Heart right ventricle (tissue), 16 donors: ENCODE measurements at places on chromosomes 6 and 20. TPM values are rescaled to one million over a fixed set of nuclear protein-coding genes. Genes with fewer than 3 reads are reported as not detected.

Gene OR2B6
- not detected for total RNA-seq

Gene AVP
- total RNA-seq: not detected

Gene FOXC1
- 7.4 TPM for total RNA-seq

- DNase-seq: no peak
Observed at GRCh38 chr6:56101141-56101553, 146.2 kb downstream of the COL21A1 start.

- DNase-seq: no peak
Observed at GRCh38 chr6:67287566-67287965, 1347.5 kb upstream of the ADGRB3 start.

Gene PRND
- not detected for total RNA-seq

- DNase-seq: no peak
Observed at GRCh38 chr20:9440892-9441291, 73.5 kb upstream of the LAMP5 start.

DNA sequence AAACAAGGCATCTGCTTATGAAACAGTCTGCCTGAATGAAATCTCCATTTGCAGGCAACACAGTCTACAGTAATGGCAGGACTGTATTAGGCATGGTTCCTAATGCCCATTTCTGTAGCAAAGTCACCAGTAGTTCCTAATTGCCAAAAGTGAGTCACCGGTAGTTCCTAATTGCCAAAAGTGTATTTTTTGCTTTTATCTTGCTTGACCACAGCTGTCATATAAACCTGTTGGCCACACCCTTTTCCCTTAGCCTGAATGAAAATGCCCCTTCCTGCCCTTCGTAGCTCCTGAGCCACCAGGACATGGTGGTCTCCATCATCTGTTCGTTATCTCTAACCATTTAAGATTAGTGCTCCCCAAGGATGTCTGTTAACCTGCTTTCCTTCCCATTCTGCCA lies 34.5 kb downstream of the MTHFD1L start:
- no peak for DNase-seq

DNA sequence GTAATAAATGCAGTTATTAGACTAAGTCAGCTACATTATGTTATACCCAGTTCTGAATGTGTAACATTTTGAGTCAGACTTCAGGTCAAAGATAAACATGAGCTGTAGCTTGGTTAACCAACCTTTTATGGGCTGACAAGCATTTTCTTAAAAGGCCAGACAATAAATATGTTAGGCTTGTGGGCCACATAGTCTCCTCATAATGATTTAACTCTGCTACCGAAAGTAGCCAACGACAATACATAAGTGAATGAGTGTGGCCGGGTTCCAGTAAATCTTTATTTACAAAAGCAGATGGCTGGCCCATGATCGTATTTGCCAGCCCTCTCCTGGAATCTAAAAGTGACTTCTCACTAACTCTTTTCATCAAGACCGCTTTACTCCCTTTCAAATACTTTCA lies 49.9 kb downstream of the ATG5 start:
- DNase-seq: no peak

GRCh38 chr6:22295145-22295544 lies 1.7 kb downstream of the PRL start:
- no peak for DNase-seq

Gene TRIM15
- not detected for total RNA-seq

DNA sequence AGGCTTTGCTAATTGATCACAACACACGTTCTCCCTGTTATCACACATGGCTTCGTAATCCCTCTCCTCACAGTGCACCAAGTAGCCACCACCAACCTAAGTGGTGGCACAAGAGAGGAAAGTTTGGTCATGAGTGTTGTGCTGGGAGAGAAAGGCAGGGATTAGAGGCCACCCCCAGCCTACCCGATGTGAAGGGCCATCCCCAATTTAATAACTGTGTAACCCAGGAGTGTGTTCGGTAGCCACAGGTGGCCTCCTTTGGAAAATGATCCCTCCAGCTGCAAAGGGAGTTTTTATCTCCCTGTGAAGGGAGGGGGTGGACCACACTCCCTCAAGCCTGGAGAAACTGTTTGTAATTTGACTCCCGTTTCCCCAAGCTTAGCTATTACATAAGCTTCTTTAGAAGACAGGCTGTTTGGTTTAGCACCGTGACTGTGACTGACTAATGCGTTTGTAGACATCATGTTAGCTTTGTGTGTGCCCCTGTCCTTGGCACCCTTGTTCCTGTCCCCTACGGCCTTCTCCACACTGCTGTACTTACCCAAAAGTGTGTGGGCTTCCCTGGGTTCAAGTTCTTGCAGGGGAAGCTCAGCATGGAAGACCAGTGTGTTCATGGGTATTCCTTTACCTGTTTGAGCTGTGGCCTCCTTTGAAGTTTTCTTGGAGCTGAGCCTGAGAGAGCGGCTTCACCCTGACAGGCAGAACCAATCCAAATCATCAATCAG lies 20.6 kb downstream of the PPP1R16B start:
- DNase-seq: no peak

Gene GNL1
- 23.9 TPM for total RNA-seq

Gene CSTF1
- total RNA-seq: 23.7 TPM

Gene BHLHE23
- total RNA-seq: not detected

- no peak for DNase-seq
Observed at GRCh38 chr6:158259136-158259535, 53.1 kb upstream of the TULP4 start.

GRCh38 chr6:132530293-132530974 lies 7.6 kb upstream of the TAAR9 start:
- peak; percentile 61 for DNase-seq

DNA sequence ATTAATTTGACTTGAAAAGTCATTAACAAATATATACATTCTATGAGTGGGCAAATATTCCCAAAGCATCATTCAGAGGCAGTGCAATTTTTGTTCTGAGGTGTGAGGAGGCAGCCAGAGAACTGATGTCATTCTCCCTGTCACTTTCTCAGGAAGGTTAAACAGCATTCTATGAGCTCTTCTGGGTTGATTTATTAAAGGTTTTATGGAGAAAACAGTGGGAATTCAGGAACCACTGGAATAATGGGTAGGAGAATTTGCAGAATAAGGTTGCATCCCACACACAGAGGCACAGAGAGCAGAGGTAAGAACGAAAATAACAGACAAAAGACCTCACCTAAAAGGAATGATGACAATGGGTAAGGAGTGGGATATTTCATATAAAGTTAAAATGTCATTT lies 860.6 kb downstream of the TFAP2A start:
- no peak for DNase-seq

DNA sequence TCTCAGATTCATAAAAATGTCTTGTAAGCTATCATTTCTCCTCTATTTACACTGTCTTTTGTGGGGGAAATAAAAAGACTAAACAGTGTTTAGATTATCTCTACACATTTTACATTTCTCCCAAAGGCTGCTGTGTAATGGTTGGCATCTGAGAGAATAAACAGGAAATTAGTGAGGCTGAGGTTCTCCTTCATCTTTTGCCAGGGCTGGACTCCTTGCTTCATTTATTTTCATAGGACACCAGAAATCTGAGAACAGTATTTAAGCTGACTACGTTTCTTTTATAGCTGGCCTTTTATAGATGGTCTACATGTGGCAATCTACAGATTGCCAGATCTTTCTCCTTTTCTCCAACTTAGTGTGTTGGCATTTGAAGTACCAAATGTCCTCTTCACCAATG lies 41.5 kb downstream of the PLCB4 start:
- DNase-seq: no peak

GRCh38 chr6:125154761-125155135 lies 1.2 kb downstream of the TPD52L1 start:
- DNase-seq: no peak

DNA sequence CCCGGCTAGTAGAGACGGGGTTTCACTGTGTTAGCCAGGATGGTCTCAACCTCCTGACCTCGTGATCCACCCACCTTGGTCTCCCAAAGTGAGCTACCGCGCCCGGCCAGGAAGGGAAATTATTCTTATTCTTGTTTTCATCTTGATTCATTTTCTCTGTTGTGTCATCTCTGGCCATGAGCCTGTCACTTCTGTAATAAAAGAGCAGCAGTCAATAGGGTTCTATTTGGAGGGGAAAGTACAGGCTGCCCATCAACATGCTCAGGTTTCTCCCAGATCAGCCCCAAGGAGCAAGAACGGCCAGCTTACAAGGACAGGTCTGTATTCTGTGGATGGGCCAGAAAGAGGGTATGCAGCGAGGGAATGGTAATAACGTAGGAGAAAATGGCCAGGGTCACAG lies 345.0 kb downstream of the PREX1 start:
- no peak for DNase-seq

DNA sequence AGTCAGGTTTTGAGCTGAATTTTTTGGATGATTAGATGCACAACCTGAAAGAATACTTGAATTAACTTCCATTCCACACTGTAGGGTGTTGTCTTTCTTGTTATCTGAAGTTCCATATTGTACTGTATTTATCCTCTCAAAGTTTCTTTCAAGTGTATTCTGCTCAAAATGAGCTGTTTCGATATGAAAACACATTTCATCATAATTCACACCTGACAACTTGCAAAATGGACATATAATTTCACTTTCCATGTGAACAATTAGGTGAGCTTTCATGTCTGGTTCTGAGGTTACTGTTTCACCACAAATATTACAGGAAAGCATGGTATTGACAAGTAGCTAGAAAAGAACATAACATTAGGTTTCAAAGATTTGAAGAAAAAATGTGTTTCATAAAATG lies 1.7 kb downstream of the ZUP1 start:
- no peak for DNase-seq

Gene PHACTR3
- total RNA-seq: 6.6 TPM

DNA sequence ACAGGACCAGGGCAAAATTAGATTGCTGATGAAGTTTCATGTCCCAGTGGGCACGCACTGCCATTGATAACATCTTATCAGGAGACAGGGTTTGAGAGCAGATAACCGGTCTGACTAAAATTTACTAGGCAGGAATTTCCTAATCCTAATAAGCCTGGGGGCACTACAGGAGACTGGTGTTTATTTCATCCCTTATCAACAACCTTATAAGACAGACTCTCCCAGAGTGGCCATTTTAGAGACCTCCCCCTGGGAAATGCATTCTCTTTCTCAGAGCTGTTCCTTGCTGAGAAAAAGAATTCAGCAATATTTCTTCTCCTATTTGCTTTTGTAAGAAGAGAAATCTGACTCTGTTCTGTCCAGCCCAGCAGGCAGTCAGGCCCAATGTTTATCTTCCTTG lies 423.4 kb upstream of the IMPG1 start:
- no peak for DNase-seq

DNA sequence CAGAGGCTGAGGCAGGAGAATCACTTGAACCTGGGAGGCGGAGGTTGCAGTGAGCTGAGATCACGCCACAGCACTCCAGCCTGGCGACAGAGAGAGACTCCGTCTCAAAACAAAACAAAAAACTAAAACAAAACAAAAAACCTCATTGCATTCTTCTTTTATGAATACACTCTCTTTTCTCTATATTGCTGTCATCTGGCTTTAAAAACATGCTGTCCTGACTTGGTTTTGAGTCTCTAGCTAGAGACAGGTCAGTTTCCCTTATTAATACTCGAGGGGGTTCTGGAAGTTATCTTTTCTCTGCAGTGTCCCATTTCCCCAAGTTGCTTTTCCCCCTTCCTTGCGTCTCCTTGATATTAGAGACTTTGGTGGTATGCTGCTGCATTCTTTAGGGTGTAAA lies 50.9 kb downstream of the RIOK1 start:
- DNase-seq: no peak

Gene HLA-DRA
- 32.0 TPM for total RNA-seq

Gene AGER
- total RNA-seq: 5.1 TPM

DNA sequence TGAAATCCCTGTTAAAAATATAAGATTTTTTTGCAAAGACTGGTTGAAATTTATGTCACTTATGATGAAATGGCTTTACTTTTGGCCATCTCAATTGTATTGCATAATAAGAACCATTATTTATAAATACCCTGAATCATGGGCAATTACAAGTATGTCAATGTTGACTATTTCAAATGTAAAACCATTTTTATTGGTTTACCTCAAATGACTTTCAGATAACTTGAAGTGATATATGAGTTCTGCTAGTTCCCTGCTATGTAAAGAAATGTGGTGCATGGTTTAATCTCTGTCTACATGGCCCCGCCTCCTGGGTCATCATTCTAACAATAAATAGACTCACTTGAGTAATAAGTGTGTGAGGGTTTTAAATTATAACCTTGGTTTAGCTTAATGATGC lies 275.6 kb upstream of the PREP start:
- DNase-seq: no peak

DNA sequence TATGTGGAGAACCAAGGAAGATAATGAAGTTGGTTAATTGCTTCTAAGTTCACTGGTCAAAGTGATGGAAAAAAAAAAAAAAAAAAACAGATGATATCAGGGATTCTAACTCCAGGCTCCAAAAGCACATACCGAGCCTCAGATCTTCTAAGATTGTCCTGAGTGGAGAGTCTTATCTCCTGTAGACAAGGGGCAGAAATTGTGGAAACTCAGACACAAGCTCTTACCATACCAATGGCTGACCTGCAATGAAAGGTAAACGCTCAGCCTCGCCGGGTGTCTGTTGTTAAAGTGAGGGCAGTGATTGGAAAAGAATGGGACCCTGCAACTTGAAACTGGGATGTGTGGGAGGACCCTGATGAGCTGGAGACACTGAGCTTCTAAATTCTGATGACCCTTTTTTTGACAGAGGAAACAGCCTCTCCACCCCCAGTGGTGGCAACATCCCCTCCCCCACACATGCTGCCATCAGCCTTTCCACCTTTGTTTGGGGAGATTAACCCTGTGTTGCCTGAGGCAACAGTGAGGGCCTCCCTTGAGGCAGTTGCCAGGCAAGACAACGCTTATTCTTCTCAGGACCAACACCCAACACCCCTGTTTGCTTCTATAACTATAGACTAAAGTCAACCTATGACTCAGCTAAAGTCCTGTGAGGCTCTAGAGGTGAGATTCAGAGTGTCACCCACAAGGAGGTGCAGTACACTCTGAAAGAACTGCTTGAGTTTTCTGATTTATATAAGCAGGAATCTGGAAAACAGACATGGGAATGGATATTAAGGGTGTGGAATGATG lies 154.0 kb downstream of the THBS2 start:
- no peak for DNase-seq

Gene GLO1
- total RNA-seq: 93.3 TPM

DNA sequence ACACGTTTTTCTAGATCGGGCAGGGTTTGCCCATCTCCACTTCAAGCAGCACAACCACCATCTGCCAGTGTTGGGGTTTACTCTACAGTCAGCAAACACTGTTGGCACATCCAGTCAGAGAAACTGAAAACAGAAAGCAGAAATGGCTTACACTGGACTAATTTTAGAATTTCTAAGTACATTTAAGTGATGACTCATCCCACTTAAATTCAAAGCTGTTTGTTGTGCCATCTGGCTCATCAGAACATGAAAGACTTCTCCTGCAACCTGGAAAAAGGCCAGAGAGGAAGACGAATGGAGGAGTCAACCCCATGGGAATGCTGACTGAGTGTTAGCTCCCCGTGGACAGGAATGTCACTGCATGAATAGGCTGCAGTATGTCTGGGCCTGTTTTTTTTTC lies 21.8 kb downstream of the FAM209B start:
- peak; percentile 81 for DNase-seq

Gene MMUT
- 37.0 TPM for total RNA-seq

- no peak for DNase-seq
Observed at GRCh38 chr20:41643504-41643938, 25.3 kb upstream of the CHD6 start.

Gene ADGRF5
- 27.1 TPM for total RNA-seq

- no peak for DNase-seq
Observed at GRCh38 chr6:90106449-90106848, 190.2 kb downstream of the BACH2 start.
